ENCODE measurements at places on chromosomes 3 and 15.

DNA sequence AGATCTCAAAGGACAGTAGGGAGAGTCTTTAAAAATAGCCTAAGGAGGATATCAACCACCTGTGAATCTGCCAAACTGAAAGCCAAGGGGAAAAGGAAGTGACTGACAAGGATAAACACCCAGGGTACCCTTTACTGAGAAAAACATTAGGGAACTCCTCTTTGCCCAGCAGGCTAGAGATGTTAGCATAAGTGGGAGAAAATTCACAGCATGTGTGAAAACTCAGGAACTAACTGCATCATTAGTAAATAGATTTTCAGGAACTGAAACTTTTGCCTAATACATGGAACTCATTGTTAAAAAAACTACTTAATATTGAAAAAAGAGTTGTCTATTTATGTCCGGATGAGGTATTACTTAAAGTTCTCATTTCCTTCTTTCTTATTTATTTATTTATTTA lies 375.5 kb downstream of the NTRK3 start:
- no peak for DNase-seq

GRCh38 chr3:99817047-99817436 lies 620 bp upstream of the CMSS1 start:
- DNase-seq = no peak

DNA sequence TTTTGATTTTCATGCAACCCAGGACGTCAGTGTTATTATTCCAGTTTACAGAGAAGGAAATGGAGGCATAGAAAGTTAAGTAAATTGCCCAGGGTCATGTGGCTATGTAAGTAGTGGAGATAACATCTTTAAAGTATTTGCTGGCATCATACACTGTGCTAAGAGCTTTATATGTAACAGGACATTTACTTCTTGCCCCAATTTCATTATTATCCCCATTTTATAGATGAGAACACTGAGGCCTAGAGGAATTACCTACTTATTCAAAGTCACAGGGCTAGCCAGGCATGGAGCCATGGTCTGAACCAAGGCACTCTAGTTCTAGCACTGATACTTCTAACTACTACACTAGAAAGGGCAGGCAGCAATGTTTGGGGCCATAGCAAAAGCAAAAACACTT lies 107.3 kb upstream of the ANKRD28 start:
- DNase-seq = no peak

GRCh38 chr3:158312560-158313141 lies 202.8 kb downstream of the RSRC1 start:
- no peak for DNase-seq

DNA sequence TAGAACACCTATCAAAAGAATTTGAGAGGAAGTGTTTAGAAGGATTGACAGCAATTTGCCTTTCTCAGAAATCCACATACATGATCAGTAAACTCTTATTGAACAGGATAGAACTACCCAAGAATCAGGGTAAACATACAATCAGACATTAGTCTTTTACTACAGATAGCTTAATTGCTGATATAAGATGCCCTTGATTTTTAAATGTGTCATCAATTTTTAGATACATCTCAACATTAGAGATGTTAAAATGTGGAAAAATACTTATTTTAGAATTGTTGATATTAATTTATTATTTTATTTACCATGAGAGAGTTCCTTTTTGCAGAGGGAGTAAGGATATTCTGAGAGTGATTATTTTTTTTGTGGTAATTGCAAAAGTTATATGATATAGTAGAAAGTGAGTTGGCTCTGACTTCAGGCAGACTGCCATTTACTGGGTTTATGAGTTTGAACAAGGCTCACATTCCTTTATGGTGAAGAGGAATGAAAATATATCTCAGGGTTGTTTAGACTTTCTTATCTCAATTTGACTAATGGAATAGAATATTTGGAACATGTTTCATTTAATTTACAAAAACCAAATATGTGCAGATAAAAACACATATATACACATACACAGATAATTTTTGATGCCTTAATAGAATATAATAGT lies 302.8 kb upstream of the GOLIM4 start:
- no peak for DNase-seq

DNA sequence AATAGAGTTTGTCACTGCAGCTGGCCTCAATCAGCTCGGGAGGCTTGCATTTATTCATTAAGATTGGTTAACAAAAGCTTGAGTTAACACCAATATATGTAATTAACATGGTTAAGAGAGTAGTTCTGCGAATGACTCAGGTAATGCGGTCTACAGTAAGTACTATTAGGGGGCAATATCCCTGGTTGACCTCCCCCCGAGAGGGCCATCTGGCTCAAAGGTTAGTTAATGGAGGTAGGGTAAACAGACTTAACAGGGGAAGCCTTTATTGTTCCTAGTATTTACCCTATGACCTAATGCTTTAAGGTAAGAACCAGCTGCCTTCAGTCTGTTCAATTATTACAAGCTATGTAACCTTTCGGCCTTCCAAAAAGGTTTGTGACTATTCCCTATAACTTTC lies 403.3 kb upstream of the SGO1 start:
- no peak for DNase-seq

DNA sequence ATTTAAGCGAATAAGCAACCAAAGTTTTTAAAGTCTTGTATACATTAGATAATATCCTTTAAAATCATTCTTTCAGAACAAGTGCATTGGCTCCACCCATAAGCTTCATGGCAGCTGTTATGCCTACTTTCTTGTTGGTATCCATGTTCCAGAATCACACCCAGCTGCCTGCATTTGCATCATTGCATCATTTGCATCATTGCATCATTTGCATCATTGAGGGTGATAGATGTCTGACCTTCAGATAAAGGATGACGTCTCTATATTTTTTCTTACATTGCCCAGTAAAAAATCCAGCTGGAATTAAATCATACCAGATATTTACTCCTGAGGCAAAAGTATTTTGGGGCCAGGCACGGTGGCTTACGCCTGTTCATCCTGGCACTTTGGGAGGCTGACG lies 42.3 kb downstream of the SLC12A1 start:
- DNase-seq = no peak

GRCh38 chr3:123651449-123652341 lies 66.8 kb upstream of the HACD2 start:
- no peak for DNase-seq

DNA sequence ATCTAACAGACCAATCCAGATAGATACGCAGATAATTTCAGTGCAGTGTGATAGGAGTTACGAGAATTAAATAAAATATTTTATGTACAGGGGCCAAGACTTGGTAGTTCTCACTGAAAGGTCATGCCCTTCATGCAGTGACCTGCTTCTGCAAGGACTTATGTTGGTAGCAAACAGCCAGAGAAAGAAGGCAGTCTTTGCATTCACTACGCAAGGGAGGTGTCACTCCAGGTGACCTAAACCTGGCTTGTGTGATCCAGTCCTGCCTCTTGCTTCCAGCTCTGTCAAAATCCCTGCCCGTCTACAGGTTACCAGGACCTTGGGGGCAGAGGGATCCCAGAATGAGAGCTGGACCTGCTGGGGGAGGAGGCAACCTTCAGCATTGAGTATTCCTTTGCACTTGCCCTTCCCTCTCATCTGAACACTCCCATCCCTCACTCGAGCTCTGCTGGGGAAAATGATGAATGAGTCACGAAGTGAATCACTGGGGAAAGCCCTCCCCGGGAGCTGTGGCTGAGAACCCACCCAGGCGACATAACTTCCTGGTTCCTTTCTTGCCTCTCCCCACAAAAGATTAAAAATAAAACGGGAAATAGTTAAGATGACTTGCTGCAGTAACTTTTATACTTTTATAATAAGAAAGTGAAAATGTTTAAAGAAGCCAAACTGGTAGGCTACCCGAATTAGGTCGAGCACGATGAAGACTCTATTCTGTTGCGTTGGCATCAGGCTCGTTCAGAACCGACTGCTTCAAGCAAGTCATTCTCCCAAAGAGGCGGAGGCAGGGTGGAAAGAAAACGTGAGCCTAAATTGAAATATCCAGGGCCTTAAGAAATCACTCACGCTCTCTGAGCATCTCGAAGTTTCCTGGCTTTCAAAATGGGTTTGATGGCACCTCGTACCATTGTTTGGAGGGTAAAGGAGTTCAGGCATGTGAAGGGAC lies 216.1 kb downstream of the SLCO3A1 start:
- DNase-seq = no peak

DNA sequence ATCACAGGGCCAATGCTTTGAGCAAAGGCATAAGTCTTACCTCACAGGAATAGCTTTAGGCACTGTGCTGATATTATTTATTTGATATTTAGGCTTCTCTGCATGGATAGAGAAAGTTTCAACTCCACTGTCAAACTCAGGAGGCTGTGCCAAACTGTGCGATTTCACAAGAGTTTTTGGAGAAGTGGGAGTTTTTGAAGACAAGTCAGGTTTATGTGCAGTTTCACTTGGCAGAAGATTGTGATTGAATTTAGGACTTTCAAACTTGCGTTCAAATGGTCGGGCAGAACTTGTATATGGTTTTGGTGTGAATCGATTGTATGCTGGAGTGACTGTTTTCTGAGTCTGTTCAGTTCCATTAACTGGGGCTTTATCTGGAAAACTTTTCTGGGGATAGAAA lies 113.7 kb downstream of the TJP1 start:
- no peak for DNase-seq

- no peak for DNase-seq
Observed at GRCh38 chr15:70742928-70743327, 20.4 kb downstream of the UACA start.

DNA sequence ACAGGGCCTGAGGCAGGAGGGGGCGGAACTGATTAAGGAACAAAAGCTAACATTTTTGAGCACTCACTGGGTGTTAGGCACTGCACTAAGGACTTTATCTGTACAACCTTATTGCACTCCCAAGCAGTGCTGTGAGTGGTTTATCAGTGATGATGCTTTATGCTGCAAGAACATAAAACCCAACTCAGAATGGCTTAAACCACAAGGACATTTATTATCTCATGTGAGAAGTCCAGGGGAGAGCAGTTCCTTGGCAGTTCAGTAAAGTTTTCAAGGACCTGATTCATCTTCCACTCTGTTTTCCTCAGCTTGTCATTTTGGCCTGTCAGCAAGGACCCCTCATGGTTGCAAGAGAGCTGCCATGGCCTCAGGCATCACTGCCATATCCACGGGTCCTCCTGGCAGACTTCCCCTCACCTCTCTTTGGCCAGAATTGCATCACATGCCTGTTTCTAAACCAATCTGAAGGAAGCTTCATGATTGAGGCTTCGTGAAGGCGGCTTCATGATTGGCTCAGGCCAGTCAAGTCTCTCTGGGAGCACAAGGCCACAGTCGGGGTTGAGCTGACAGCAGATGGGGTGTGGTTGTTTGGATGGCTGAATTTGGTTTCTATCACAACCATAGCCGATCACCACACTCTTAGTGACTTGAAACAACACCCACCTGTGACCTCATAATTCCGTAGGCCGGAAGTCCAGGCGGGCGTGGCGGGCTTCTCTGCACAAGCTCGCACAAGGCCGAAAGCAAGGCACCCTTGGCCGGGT lies 15.8 kb downstream of the EFCC1 start:
- DNase-seq = no peak

GRCh38 chr3:148379763-148380382 lies 317.8 kb upstream of the AGTR1 start:
- DNase-seq = peak; percentile 40

DNA sequence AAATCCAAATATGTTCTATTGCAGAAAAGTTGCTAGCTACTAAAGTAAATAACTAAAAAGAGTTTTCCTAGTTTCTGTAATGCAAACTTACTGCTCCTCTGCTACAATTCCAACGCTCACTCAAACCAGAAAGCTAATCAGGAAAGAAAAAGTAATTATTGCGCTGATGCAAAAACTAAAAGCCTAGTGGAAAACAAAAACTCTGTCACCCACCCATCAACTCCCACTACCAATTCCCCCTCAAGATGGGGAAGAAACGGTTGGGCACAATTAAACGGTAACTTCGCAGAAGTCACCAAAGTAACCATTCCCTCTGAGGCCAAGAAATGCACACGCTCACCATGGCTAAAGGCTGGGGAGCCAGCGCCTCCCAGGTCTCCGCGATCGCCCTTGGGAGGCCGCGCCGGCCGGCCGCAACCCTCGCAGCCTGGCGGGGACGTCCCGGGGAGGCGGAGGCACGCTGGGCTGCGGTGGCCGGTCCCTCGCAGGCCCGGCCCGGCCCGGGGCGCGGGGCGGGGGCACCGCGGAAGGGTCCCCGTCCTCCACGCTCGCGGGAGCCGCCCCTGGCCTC lies 684 bp downstream of the SLTM start:
- no peak for DNase-seq

GRCh38 chr15:63181648-63182047 lies 7.8 kb upstream of the RAB8B start:
- no peak for DNase-seq

- no peak for DNase-seq
Observed at GRCh38 chr3:197701841-197702240, 34.9 kb downstream of the RUBCN start.

DNA sequence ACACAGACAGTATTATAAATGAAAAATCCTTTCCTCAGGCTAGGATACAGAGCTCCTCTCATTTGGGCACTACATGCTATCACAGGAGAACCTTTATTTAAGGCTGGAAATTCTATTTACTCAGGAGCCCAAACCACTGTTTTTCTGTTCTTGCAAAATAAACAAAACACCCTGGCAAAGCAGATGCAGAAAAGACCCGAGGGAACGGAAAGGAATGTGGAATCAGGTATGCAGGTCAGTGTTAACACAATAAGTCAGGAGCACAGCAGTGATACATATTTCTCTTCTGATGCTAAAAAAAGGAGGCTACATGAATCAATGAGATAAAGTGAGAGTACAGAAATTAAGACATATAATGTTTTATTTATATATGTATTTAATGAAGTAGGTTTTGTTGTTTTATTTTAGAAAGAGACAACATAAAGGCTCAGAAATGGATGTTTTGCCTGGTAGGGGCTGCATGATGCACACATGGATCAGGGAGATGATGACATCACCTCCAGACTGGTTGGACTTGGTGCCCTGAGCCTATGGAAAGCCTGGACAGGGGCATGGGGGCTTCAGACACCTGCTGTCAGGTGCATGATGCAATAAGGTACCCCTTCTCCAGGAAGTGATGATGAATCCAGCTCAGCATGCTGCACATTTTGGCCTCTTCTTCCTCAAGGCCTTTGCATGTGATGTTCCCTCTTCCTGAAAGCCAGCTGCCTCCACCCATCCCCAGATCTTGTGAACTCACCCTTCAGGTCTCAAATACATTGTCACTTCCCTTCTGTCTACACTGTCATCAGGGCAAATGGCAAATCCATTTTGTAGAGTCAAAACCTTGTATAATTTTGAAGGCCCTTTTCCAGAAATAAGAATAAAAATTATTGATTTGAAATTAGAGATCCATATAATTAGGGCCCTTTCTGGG lies 19.1 kb upstream of the RBP1 start:
- no peak for DNase-seq

- no peak for DNase-seq
Observed at GRCh38 chr3:131518680-131519079, 15.9 kb upstream of the MRPL3 start.

All from NCI-H524 treated with DMSO at 0.1 percent for 48 hours (cell line).